Breast epithelium (tissue), 4 donors: ENCODE measurements at places on chromosomes 13 and 19. TPM values are rescaled to one million over a fixed set of nuclear protein-coding genes. Genes with fewer than 3 reads are reported as not detected.

DNA sequence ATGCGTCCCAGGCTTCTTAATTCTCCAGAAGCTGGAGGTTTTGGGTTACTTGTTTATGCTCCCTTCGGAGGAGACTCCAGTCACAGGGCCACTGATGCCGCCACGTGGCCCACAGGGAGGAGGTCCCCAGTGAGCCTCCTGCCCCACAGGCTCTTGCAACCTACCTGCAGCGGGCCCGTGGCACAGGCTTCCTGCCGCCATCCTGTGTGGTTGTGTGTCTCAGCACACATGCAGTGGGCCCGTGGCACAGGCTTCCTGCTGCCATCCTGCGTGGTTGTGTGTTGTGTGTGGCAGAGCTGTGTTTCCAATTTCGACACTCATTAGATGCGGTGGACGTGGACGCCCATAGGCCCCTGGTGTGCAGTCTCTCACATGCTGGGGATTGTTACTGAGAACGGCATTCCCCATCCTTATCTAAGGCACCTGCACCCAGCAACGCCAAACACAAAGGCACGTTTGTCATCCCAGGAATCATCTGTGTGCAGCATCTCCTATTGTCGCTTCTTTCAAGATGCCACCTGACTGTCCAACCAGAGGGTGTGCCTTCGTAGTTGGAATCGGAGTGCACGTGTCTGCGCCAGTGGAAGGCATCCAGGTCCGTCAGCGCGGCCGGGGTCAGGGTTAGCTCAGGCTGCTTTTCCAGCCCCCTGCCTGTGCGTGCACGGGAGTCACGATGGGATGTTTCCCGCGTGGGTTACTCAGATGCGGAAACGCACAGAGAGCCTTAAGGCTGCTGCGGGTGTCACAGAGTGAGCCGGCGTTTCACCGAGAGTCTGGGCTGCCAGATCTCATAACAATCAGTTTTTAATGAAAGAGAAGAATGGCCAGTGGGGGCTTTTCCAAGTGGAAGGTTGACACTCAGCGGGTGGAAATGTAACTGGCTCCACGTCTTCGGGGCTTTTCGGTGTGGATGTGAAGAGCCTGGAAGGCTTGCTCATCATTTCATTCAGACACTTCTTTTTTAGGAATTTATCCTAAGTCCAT, 119.8 kb downstream of the ATP11A start:
- H3K4me3 ChIP-seq = no peak overlapping the region

DNA sequence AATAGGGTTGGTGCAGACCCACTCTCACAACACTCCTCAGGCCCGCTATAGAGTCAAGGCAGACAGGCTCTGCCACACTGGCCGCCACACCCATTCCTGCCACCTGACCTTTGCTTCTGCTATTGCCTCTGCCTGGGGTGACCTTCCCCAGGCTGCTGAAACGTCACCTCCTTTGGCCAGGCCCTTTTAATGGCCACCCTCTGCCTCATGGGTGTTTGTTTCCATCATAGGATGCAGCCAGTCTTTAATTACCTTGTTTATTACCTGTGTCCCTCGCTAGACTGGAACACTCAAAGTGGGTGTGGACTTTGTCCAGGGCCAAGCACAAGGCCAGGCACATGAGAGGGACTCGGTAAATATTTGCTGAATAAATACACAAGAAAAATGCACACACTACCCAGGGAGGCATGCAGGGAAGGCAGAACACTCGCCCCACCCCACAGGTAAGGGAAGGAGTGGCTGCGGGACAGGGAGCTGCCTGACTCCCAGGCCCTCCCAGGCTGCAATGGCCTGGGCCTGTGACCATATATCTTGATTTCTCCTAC, 3.2 kb downstream of the LSM4 start:
- H3K36me3 ChIP-seq = no peaks in the 10 kb centered on the region
- H3K27me3 ChIP-seq = no peaks in the 10 kb centered on the region
- peak overlapping the region; percentile 33 for H3K27ac ChIP-seq
- no peak for DNase-seq

DNA sequence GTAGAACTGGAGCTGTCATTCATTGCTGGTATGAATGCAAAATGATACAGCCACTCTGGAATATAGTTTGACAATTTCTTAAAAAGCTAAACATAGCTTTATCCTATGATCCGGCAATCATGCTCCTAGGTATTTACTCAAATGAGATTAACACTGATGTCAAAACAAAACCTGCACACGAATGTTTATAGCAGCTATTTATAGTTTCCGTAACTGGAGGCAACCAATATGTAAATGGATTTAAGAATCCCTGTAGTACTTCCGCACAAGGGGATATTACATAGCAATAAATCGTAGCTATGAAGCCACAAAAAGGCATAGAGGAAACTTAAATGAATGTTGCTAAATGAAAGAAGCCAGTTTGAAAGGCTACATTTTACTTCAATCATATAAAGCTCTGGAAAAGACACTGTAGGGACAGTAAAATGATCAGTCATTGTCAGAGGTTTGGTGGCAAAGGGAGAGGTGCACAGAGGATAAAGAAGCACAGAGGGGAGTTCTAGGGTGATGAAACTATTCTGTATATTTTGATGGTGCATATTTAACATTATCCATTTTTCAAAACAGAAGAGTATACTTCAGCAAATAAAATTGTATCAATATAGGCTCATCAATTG, 1893.0 kb upstream of the PCDH20 start:
- no peaks in the 10 kb centered on the region for H3K36me3 ChIP-seq
- no peak overlapping the region for H3K27ac ChIP-seq
- DNase-seq = no peak
- H3K4me3 ChIP-seq = no peak overlapping the region

DNA sequence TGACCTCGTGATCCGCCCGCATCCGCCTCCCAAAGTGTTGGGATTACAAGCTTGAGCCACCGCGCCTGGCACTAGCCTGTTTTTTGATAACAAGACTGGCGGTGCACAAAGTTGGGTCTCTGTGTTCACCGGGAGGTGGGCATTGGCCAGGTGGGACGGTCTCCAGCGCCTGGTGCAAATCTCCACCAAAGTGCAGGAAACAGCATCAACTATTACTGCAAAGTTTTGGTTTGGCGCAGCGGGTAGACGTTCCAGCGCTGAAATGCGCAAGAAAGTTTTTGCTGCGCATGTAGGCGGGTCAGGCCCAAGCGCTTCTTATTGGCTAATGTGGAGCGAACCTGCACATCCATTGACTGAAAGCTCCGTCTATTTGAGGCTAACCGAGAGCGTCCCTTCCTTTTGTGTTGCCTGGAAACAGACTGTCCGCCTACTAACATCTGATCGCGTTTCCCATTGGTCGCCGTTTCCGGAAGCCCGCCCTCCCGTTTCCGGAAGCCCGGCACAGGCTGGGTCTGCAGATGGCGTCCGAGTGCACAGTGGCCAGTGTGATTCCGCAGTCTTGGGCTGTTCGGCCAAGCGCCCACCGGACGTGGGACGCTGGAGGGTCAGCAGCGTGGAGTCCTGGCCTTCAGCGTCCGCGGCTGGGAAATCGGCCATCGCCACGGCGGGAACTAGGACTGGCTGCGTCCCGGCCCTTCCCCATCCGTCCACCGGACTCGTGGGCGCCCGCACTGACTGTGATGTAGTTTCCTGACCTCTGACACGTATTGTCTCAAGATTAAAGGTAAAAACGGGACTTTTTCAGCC, 53.3 kb upstream of the ZNF527 start:
- H3K4me3 ChIP-seq = peak overlapping the region; percentile 85
- H3K36me3 ChIP-seq = no peaks in the 10 kb centered on the region
- peak overlapping the region; percentile 91 for H3K27ac ChIP-seq
- no peaks in the 10 kb centered on the region for H3K4me1 ChIP-seq

GRCh38 chr19:57267291-57267690, 13.0 kb upstream of the ZNF460 start:
- H3K4me1 ChIP-seq = no peaks in the 10 kb centered on the region
- H3K27me3 ChIP-seq = no peaks in the 10 kb centered on the region
- H3K4me3 ChIP-seq = no peak overlapping the region
- H3K27ac ChIP-seq = no peak overlapping the region
- DNase-seq = no peak

DNA sequence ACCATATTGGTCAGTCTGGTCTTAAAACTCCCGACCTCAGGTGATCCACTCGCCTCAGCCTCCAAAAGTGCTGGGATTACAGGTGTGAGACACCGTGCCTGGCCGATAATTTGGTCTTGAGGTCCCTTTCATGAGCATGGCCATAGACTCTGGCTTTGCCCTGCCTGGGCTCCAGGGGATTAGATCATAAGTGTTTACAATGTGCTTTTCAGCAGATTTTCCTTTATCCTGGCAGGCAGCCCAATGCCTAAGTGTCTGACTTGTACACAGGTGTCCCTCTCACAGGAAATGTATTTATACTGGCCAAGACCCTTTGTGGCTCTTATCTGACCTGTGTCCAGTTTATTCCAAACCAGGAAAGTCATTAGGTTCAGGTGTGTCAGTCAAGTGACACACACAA, 15.9 kb downstream of the BCAM start:
- H3K27me3 ChIP-seq = no peaks in the 10 kb centered on the region
- H3K27ac ChIP-seq = no peak overlapping the region
- no peak overlapping the region for H3K4me3 ChIP-seq
- no peaks in the 10 kb centered on the region for H3K36me3 ChIP-seq

DNA sequence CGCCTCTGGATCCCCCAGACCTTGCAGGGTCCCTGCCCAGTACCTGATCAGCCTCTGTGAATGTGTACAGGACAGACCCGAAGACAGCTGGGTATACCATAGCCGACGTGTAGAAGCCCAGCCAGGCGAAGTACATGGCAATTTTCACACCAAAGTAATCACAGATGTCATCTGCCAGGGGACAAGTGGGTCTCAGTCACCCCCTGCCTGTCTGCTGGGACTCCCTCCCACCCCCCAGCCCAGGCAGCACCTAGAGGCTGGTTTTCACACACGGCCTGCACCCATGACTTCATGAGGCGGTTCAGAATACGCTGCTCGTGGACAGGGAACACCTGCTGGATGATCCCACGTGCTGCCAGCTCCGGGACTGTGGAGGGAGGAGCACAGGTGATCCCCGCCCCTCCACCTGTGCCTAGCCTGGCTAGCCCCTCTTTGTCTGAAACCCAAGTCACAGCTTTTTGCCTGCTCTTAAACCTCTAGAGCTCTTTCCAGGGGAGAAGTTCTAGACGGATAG, 3.6 kb downstream of the ANO8 start:
- no peak overlapping the region for H3K4me3 ChIP-seq
- no peaks in the 10 kb centered on the region for H3K36me3 ChIP-seq
- no peaks in the 10 kb centered on the region for H3K27me3 ChIP-seq
- H3K27ac ChIP-seq = no peak overlapping the region

- peak overlapping the region; percentile 62 for H3K4me3 ChIP-seq
- peaks cover 41% of the 10 kb centered on the region for H3K27me3 ChIP-seq
- H3K36me3 ChIP-seq = no peaks in the 10 kb centered on the region
- H3K27ac ChIP-seq = peak overlapping the region; percentile 85
- no peaks in the 10 kb centered on the region for H3K4me1 ChIP-seq
These were observed 471 bp downstream of the DACH1 start for GRCh38 chr13:71866335-71867130.

Gene ZNF136
- 22.0 TPM for total RNA-seq
